ENCODE measurements at places on chromosomes 5 and 9.
A peak's percentile ranks its signal among the peaks of the same experiment; 100 is the strongest.

DNA sequence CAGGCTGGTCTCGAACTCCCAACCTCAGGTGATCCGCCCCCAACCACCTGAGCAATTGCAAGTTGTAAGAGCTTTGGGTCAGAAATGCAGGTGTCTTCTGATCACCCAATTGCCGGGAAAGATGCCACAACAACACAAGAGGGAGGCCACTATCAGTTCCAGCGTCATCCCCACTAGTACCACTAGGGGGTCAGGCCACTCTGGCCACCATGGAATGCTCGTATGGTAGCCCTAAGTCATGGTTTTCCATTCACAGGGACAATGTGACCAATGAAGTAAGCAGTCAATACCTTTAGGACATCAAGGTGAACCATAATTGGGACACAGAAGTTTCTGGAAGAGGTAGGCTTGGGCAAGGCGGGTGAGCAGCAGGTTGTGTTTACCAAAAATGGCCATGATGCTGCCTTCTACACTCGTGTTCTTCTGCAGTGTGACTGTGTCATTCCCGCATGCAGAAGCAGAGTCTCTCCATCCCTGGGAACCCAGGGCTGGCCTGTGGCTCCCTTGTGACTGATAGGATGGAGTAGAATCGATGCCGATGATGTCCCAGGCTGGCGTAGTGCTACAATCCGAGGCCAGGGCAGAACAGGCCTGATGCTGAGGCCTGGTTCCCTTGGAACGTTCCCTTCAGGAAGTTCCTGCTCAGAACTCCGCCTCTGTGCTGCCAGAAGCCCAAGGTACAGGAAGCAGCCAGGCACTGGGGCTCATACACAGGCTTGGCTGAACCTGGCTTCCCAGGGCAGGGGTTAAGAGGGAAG lies 42.2 kb upstream of the ANKRD33B start:
- no peak for DNase-seq

DNA sequence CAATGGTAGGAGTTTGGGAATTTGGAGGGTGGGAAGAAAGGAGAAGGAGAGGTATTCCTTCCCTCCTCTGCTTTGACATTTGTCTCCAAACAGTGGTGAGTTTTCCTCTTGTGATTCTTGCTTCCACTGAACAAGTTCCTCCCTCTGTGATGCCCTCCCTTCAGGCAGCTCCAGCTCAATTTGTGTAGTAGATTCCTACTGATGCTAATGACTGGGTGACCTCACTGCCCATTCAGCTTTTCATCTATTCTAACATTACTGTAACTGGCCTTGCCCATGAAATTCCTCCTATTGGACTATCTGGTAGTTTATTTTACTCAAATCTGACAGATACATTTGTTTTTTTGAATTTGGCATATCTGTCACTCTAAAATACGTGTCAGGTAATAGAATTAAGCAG lies 121.4 kb downstream of the NFIB start:
- no peak for DNase-seq

GRCh38 chr9:121708768-121709488 lies 57.5 kb downstream of the DAB2IP start:
- DNase-seq: peak; percentile 82

- no peak for DNase-seq
Observed at GRCh38 chr5:158388021-158388420, 529.1 kb upstream of the CLINT1 start.

GRCh38 chr5:73282923-73283322 lies 109.9 kb downstream of the TMEM174 start:
- DNase-seq: no peak

- no peak for DNase-seq
Observed at GRCh38 chr5:59798862-59799667, 94.5 kb downstream of the PDE4D start.

DNA sequence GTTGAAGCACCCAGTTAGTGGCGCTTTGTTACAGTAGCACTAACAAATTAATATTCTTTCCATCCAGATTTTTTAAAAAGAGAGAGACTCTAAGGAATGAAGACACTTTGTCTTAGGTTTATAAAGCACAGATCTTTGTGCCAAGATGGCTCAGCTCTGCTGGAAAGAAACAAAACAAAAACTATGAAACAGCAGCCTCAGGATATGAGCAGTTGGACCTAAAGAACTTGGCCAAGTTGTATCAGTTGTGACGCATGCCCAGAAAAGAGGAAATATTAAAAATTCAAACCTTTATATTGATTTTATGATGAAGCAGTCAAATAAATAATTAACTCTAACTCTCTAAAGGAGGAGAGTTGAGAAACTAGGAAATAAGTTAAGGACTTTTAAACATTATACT lies 427.2 kb downstream of the SPOCK1 start:
- DNase-seq: no peak

DNA sequence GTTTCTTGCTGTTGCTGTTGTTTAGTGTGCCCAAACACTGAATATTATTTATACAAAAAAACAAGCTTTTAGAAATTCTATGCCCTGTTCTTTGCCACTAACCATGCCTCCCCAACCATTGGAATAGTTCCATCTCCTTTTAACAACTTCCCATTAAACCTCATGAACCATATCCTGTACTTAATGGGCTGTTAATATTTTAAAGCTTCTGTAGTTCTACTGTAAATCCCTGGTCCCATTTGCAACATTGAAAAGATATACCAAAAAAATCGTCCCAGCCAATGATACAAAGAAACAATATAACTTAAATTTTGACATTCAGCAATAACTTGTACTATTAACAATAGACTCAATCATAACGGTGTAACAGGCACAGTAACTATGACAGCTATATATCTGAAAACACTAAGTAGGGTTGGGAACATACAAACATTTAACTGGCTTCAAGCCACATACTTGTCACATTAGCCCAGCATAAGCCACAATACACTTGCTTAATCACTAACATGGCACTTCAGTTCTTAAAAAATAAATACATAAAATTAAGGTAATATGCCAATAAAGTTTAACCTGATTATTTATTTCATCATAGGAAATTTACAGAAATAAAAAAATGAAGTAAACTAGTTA lies 86.1 kb downstream of the ADAMTS6 start:
- no peak for DNase-seq

- no peak for DNase-seq
Observed at GRCh38 chr9:96121136-96121535, 180.8 kb downstream of the HSD17B3 start.

- no peak for DNase-seq
Observed at GRCh38 chr9:22175972-22176545, 167.0 kb upstream of the CDKN2B start.

GRCh38 chr5:77847814-77848290 lies 71.7 kb upstream of the TBCA start:
- DNase-seq: no peak

DNA sequence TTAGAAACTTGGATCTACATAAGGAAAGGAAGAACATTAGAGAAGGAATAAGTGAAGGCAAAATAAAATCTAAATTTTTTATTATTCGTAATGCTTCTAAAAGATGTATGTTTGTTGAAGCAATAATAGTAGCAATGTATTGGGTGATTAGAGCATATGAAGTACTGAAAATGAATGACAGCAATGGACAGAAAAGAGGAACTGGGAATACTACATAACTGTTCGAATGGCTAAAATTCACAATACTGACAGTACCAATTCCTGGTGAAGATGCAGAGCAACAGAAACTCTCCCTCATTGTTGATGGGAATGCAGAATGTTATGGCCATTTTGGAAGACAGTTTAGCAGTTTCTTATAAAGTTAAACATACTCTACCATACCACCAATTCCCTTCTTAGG lies 177.3 kb upstream of the SPEF2 start:
- no peak for DNase-seq

- DNase-seq: no peak
Observed at GRCh38 chr9:9552665-9553064, 1060.1 kb downstream of the PTPRD start.

DNA sequence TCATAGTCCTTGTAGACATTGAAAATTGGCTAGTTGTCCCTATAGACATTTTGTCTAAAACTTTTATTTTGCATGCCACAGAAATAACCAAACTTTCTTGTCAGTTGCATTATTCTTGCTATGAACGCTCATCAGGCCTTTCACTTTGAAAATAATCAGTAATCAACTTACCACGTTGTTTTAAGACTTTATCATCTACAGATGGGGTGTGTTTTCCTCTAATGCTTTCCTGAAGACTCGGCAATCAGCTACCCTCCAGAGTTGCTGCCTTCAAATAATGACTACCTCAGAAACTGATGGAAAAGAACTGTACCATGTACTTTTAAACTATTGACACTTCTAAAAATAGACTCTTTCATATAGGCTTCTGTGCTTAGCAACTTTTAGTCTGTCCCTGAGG lies 33.5 kb upstream of the HSPB3 start:
- no peak for DNase-seq

DNA sequence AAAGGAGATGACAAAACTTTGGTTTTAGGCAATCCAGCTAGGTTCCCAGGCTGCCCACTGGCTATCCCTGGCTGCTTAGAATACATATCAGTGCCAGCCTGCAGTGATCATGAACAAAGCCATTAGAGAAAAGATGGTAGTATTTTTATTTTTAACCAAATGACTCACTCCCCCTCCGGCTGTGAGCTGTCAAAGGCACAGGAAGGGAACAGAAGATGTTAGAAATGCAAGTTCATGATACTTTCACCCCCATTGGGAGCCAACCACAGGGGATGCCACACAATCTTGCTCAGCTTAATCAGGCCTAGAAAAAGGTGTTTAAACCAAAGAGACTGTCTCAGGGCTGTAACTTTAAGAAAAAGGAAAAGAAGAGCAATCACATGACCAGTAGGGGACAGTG lies 70.3 kb upstream of the ASTN2 start:
- DNase-seq: no peak

- DNase-seq: peak; percentile 15
Observed at GRCh38 chr5:120803282-120803681, 339.2 kb downstream of the PRR16 start.

DNA sequence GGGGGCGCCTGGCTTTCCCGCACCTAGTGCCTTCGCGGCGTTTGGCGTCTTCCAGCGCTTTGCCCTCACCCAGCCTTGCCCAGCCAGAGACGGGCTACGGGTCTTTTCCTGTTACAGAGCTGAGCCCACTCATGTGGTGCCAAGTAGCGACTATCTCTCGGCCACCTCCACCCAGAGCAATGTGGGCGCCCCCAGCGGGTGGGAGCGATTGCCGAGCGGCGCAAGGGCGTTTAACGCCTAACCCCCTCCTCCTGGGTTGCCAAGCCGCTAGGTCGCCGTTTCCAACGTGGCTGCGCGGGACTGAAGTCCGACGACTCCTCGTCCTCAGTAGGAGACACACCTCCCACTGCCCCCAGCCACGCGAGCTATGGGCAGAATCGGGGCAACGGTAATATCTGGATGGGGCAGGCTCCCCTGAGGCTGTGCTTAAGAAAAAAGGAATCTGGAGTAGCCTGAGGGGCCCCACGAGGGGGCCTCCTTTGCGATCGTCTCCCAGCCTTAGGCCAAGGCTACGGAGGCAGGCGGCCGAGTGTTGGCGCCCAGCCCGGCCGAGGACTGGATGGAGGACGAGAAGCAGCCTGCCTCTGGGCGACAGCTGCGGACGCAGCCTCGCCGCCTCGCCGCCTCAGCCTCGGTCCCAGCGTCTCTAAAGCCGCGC lies 5.8 kb downstream of the TLX3 start:
- DNase-seq: no peak

- DNase-seq: no peak
Observed at GRCh38 chr5:141778683-141779082, 96.7 kb upstream of the ARAP3 start.
